Stimulated activated CD4-positive, alpha-beta T cell treated with anti-CD3 and anti-CD28 coated beads, Interleukin-2, amount 100 ng/mL, for 24 hours (primary cell): ENCODE measurements at places on chromosomes 3 and 15.
A peak's percentile ranks its signal among the peaks of the same experiment; 100 is the strongest.

GRCh38 chr3:150503402-150504099 is 42.7 kb downstream of the SERP1 start:
- DNase-seq = no peak

DNA sequence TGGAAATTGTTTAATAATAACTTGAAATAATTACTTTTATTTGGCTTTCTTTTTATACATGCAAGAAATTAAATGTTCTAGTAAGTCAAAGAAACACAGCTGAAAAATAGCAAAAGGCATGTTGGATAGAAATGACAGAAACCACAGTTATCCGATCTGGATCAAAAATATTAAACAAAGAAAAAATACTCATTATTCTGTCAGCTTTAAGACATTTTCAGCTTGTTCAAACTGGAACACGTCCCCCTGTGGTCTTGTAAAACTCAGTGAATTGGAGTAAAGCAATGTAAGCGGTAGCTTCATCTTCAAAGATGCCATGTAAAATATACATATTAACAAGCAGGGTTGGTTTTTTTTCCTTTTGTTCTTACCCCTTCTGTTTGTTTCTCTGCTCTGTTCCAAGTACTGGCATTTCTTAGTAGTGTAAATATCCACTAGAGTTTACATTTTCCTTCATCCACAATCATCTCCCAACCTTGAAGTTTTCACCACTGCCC is 223.4 kb downstream of the IGSF11 start:
- DNase-seq = no peak

GRCh38 chr15:69316291-69316690 is 17.6 kb downstream of the PAQR5 start:
- DNase-seq = no peak

- DNase-seq = no peak
These were observed 385.3 kb downstream of the PDCD6IP start for GRCh38 chr3:34183611-34184340.

DNA sequence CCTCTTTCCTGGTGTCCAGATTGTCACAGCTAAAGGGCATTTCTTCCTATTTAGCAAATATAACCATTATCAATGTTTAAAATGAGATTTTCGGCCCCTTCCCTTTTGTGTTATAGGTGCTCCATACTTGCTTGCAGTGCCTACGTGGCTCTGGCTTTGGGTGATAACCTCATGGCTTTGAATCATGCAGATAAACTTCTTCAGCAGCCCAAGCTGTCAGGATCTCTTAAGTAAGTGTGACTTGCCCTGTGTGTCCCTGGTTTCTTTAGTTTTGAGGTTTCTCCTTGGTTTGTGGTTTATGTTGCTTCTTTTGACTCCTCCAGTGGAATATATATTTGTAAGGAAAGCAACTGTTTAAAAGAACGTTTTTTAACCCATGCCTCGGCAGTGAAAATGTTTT is 58.5 kb upstream of the TRIM71 start:
- no peak for DNase-seq

DNA sequence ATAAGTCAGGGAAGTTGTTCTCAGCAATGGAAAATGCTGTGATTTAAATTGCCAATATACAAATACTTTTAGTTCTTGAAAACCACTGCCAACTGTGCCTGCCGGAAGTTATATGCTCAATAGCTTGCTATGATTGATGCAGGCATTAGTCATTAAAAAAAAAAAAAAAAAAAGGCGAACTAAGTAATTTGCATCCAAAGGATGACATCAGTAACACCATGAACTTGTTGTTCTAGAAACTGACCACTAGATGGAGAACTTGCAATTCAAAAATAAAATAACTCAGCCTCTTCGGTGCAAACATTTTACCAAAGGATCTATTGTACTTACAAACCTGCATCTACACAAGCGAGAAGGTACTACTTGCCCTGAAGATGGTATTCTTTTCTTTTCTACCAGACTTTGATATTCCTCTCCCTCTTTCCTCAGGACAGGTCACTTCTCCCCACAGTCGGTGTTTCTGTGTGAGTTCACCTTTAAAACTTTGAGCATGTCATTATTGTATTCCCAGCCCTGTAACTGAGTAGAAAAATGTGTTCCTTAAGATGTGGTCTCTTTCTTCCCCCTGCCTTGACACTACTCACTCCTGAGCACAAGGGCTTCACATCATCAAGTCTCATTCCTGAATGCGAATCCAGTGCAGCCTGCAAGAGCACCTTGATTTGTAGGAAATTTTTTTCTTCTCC is 115.0 kb upstream of the VEPH1 start:
- DNase-seq = no peak

DNA sequence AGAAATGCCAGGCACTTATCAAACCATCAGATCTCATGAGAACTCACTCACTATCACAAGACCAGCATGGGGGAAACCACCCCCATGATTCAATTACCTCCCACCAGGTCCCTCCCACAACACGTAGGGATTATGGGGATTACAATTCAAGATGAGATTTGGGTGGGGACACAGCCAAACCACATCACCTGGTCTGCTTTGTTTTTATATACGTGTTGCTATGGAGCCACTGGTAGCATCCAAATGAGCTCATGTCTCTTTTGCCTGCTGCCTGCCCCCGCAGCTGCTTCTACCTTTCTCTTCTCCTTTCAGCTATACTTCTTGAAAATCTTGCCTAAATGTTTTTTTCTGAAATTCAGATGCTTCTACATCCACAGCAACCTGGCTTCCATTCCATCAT is 26.8 kb upstream of the PCOLCE2 start:
- DNase-seq = no peak

GRCh38 chr3:170356596-170357175 is 829 bp upstream of the SKIL start:
- peak; percentile 66 for DNase-seq

GRCh38 chr15:52082197-52083036 is 30.2 kb downstream of the BCL2L10 start:
- DNase-seq = no peak

GRCh38 chr3:160006282-160007163 is 17.9 kb downstream of the IL12A start:
- DNase-seq = no peak

DNA sequence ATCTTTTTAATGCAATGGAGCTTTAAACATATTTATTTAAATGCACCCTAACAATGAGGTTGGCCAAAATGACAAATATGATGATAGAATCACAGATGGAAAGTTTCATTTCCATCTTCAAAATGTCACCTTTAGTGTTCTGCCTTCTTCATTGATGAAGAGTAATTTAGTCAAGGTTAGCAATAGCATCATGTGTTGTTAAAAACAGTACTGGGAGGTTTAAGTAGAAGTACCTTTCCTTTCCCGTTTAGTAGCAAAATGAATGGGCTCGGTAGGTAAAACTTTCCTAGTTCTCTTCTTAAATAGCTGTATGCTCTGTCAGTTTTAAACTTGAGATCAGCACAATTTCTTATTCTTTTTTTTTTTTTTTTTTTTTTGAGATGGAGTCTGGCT is 35.1 kb downstream of the EIF2AK4 start:
- no peak for DNase-seq

- no peak for DNase-seq
These were observed 517.7 kb downstream of the MAGI1 start for GRCh38 chr3:65521032-65521431.

- DNase-seq = no peak
These were observed 137.5 kb upstream of the CCNL1 start for GRCh38 chr3:157297328-157297915.

DNA sequence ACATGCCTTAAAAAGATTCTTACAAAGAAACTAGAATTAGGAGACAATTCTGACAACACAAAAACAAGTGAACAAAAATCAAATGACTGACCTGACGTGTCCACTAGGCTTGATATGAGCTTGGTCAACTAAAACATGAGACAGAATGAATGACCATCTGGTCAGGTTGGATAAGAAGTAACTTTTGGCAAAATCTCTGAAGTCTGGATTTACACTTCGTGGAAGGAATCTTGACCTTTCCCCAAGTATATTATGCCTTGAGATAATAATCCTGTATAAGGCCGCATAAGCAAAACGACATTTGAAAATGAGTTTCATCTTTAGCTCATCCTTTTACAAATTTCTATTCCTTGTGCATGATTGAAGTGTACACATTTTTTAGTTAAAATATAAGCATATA is 1.1 kb upstream of the TF start:
- no peak for DNase-seq

DNA sequence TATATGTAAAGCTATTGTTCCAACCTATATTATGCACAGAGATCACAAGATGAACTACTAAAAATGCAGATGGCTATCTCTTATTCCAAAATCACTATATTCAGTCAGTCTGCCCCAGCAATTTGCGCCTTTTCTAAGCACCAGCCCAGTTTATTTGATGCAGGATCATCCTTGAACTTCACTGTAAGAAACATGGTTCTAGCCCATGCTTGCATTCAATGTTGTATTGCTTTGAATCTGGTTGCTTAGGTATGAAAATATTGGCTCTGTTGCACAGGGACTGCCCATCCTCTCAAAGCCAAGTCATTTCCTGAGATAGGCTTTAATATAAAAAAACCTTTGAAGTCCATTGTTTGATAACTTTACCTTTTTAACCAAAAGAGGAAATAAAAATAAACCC is 170.5 kb upstream of the LRIG1 start:
- no peak for DNase-seq

DNA sequence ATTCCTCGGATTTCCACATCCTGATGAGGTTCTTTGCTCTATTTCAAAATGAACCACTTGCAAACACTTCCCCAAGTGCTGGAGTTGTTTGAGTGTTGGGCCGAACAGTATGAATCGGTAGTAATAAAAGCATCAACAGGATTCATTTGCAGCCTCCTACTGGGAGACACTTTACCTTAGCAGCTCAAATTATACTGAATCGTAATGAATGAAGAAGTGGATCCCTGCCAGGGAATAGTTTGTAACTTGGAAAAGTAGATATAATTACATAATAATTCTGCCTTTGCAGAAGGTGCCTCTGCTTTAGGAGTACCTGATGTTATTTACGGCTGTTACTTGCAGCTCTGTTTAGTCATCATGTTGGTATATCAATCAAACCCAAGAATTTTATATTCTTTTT is 669.1 kb downstream of the CADM2 start:
- no peak for DNase-seq

DNA sequence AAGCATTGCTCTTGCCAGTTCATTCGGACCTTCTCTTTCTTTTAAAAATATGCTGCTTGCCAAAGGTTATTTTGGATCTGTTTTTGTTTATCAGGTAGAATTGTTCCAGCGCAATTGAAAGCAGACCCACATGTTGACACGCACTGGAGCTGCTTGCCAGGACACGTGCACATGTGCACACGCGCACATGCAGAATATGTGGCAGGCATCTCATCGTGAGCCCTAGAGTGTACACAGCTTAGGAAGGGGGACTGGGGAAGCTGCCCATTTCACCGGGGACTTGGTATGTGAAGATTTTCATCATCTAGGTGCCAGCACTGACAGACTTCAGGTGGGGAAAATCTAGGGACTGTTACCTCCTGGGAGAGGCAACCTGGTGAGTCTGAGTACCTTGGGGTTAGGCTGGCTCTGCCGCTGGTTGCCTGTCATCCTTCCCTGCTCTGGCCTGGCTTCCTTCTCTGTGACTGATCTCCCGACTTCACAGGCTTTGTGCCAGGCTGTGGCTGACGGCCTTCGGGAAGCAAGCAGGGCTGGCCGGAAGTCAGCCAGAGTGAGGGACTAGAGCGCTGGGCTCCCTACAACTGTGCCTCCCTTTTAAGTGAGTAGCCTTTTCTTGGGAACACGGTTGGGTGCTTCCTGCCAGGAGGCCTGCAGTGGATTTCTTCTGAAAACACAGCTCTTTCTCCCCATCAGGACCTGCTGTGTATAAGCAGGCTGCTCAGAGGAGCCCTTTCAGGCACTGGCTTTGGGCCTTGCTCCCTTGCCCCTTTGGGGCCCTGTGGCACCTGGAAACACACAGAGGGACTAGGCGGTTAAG is 129.3 kb downstream of the EEFSEC start:
- no peak for DNase-seq

DNA sequence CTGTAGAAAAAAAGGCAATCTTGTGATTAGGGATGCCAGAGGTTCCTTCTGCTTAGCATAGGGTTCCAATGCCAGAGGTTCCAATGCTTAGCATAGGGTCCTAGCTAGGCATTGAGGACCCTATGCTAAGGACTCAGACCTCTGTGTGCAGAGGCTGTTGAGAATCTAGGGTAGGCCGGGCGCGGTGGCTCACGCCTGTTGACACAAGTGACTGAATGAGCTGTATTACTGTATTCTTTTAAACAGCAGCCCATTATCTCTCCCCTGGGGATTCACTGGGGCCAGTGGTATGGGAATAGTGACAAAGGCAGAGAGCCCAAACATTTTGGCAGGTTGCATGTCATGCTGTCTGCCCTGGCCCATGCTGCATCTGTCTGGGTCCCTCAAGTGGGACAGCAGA is 16.2 kb downstream of the PAK6 start:
- no peak for DNase-seq

DNA sequence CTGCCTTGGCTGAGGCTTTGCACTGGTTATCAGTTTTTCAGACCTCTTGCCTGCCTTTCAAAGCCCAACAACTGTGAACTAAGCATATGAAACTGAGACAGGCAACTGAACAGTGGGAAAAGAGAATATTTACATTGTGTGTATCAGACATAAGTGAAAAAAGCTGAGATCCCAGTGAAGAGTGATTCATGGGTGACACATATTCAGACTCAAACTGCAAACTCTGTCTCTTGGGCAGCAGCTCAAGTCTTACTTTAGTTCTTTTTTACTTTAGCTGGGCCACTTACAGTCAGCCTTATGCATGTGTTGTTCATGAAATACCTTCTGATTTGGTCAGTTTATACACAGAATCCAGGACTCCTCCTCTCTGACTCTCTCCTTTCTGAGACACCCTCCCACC is 19.2 kb downstream of the SUCLG2 start:
- DNase-seq = no peak

GRCh38 chr3:24375947-24376384 is 118.7 kb downstream of the THRB start:
- no peak for DNase-seq

GRCh38 chr3:66938338-66938963 is 59.7 kb upstream of the KBTBD8 start:
- peak; percentile 26 for DNase-seq

- DNase-seq = no peak
These were observed 220.2 kb upstream of the COL8A1 start for GRCh38 chr3:99418209-99418635.

DNA sequence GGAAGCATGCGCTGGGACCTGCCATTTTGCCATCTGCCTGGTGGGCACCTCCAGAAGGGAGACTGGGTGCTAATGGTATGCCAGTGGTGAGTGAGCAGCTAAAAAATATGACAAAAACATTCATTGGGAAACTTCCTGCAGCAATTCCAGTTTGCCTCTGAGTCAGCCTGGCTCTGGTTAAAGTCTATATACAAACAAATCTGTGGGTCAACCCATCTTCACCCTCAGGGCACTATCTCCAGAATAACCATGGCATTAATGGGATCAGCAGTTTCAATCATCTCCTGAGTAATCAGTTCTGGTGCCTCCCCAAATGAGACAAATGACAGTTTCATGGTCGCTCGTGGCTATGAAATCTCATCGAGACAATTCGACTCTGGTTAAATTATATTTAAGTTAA is 21.5 kb downstream of the FRMD4B start:
- no peak for DNase-seq

- no peak for DNase-seq
These were observed 221.2 kb downstream of the NTRK3 start for GRCh38 chr15:88035381-88035780.
